ENCODE measurements at places on chromosomes 4 and X.

DNA sequence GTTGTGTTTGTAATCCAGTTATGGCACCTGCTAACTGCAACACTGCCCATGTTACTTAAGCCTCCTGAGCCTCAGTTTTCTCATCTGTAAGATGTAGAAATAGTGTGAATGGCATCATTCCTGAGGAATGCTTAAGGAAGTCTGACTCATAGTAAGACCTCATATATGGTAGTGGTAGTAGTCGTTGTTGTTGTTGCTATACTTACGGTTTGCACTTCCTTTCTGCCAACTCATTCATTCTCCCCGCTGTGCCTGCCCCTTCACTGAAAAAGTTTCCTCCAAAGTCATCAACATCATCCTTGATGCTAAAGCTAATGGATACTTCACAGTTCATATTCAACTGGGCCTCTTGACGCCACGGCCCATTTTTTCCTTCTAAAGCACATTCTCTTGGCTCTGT, 54.2 kb upstream of the SPANXN3 start:
- DNase-seq: no peak

GRCh38 chr4:52968691-52969090, 106.6 kb downstream of the RASL11B start:
- no peak for DNase-seq

- DNase-seq: no peak
Observed at GRCh38 chrX:129629837-129630236, 24.9 kb downstream of the APLN start.

DNA sequence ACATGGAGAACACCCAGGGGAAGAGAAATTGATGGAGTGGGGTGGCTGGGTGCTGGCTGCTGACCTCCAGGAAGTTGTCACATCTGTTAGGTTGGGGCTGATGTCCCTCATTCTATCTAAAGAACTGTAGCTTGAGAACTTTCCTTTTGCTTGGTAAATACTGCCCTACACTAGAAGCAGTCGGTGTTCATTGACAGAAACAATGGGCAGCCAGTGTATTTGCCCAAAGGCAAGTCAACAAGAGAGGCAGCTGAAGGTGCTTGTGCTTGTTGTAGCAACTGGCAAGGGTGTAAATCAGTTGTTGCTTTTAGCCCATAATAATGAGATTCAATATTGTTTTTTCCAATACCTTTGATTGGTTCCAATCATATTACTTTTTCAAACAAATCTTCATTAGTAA, 956 bp downstream of the TMEM154 start:
- peak; percentile 60 for DNase-seq

- DNase-seq: no peak
Observed at GRCh38 chr4:181966104-181966551, 277.1 kb upstream of the TENM3 start.

DNA sequence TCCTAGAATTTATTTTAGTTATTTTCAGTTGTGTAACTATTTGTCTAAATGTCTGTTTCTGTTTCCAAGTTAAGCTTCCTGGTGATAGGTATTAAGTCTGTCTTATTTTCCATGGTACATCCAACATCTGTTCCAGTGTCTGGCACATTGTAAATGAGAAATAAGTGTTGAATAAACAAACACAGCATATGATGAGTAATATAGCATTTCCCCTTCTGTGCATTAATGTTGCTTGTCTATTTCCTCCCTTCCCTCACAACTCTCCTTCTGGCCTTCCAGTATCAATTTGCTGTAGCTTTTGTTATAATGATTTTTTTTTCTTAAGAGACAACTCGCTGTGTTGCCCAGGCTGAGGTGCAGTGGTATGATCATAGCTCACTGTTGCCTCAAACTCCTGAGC, 36.1 kb downstream of the COPS4 start:
- DNase-seq: no peak

DNA sequence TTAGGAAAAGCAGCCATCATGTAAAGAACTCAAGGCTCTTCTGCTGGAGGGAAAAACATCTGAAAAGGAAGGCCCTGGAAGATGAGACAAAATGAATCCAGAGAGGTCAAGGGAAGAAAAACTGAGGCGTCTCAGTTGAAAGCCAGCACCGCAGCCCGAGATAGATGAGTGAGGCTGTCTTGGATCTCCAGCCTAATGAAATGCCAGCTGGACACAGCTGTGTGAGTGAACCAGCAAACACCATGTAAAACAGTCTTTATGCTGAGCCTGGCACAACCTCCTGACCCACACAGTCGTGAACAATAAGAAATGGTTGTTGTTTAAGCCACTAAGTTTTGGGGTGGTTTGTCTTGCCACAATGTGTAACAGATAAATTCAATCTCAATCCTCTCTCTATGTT, 48.6 kb upstream of the RASL11B start:
- no peak for DNase-seq

- no peak for DNase-seq
Observed at GRCh38 chr4:153884325-153884724, 95.4 kb upstream of the SFRP2 start.

GRCh38 chr4:7396186-7396910, 38.4 kb downstream of the PSAPL1 start:
- no peak for DNase-seq

DNA sequence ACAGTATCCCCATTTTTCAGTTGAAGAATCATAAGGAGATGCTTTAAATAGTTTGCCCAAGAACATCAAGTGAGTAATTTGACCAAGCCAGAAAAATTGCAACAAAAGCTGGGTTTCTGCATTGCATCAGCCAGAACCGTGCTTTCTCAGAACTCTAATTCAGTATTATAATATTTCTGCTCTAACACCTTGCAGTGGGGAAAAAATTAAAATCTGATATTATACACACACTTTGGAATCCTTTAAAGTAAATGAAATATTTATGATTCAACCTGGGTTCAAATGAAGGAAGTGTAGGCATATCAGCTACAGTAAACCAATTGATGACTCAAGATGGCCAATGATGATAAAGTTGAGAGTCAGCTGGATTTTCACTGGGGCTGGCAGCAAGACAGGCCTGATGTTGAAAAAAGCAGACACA, 387.6 kb upstream of the ZFP42 start:
- DNase-seq: no peak

GRCh38 chr4:174255786-174256185, 27.7 kb downstream of the FBXO8 start:
- peak; percentile 53 for DNase-seq

- no peak for DNase-seq
Observed at GRCh38 chr4:140078366-140078765, 75.6 kb downstream of the MAML3 start.
